Activated CD8-positive, alpha-beta T cell treated with anti-CD3 and anti-CD28 coated beads for 36 hours (primary cell): ENCODE measurements at places on chromosomes 3 and 15. TPM values are rescaled to one million over a fixed set of nuclear protein-coding genes. Genes with fewer than 3 reads are reported as not detected.
A peak's percentile ranks its signal among the peaks of the same experiment; 100 is the strongest.

Gene BHLHE40
- total RNA-seq = 470 TPM

Gene NR1I2
- total RNA-seq = 1.0 TPM

Gene SLC12A8
- total RNA-seq = 1.1 TPM

Gene LRRN1
- 0.98 TPM for total RNA-seq

Gene MYZAP
- not detected for total RNA-seq

Gene ZNF80
- 2.3 TPM for total RNA-seq

Gene STXBP5L
- not detected for total RNA-seq

Gene RAB6B
- 2.0 TPM for total RNA-seq

Gene CKMT1A
- total RNA-seq = 0.38 TPM

GRCh38 chr3:146065573-146066006, 95.4 kb downstream of the PLOD2 start:
- no peak overlapping the region for H3K27ac ChIP-seq
- no peak overlapping the region for H3K4me3 ChIP-seq
- no peaks in the 10 kb centered on the region for H3K36me3 ChIP-seq

- H3K27ac ChIP-seq = no peak overlapping the region
- no peak overlapping the region for H3K4me3 ChIP-seq
- peaks cover 13% of the 10 kb centered on the region for H3K27me3 ChIP-seq
- DNase-seq = no peak
- no peaks in the 10 kb centered on the region for H3K4me1 ChIP-seq
Observed at GRCh38 chr15:91599261-91599660, 254.2 kb upstream of the SLCO3A1 start.

DNA sequence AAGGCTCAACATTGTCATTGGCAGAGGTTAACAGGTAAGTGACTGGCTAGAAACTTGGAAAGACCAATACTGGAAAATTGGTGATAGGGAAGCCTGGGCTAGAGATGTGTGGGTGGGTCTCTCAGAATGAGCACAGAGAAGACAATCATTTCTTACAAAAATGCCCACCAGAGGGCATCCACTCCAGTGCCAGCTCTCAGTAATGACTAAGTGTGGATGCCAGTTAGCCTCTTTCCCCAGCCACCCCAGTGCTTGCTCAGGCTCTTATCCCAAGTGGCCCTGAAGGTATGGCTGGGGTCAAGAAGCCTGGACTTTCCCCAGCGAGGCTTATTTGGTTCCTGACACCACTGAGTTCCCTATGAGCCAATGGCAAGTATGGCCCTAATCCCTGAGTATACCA, 115.9 kb upstream of the ST8SIA2 start:
- H3K4me3 ChIP-seq = no peak overlapping the region
- H3K4me1 ChIP-seq = no peaks in the 10 kb centered on the region
- peaks cover 10% of the 10 kb centered on the region for H3K27me3 ChIP-seq
- DNase-seq = peak; percentile 32
- no peaks in the 10 kb centered on the region for H3K36me3 ChIP-seq

DNA sequence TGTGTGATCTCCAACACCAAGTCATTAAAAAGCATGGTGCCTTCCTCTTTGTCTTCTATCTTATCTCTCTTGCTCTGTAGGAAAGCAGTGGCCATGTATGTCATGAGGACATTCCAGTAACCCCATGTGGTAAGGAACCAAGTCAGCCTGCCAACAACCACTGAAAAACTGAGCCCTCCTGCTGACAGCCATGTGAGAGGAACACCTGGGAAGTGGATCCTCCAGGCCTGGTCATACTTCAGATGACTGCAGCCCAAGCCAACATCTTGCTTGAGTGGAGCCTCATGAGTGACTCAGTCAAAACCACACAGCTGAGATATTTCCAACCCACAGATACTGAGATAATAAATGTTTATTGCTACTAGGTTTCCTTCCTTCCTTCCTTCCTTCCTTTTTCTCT, 597.3 kb downstream of the ZIC1 start:
- no peaks in the 10 kb centered on the region for H3K4me1 ChIP-seq
- no peaks in the 10 kb centered on the region for H3K27me3 ChIP-seq
- no peaks in the 10 kb centered on the region for H3K36me3 ChIP-seq
- DNase-seq = no peak

DNA sequence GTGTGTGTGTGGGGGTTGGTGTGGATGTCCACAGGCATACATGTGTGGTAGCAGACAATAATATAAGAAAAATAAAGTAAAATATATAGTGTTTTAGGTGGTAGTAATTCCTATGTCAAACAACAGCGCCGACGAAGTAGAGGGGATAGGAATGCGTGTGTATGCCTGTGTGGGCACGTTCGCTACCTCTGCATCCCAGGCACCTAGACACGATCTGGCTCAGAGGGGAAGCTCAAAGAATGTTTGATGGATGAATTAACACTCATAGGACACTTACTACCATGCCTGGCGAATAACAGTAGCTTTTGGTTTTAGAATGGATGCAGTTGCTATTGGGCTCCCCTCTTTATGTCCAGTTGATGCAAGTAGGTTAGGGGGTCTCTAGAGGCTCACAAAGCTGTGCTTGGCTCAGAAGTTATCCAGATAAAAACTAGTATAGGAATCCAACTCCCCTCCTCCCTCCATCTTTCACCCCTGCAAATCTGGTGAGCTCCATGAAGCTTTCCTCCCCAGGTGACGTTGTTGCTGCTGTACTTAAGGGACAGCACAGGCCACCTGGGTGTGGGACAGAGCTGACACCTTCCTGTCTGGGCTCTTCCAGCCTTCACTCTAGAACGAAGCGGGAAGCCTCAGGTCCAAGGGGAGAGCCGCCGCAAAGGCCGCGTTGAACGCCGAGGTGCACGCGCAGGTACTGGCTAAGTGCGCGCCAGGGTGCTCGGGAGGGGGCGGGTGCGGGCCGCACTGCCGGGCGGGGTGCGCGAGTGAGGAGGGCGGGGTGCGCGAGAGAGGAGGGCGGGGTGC, 192.6 kb upstream of the LYSMD4 start:
- peak overlapping the region; percentile 74 for H3K4me3 ChIP-seq
- peak overlapping the region; percentile 47 for H3K27ac ChIP-seq

DNA sequence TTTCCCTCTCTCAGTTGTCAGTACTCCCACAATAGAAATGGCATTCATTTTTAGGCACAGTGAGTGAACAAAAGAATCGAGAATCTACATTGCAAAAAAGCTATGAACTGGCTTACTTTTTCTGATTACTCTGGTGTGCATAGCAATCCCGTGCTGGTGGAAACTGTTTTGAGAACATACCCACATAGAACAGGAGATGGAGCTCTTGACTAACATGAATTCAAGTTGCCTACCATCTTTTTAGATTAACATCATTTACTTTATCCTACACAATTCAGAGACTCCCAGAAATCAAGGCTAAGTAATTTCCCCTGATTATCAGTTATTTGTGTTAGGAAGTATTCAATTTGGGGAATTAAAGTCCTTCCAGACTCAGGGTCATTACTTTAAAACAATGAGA, 326.6 kb downstream of the ARPP21 start:
- no peak for DNase-seq
- H3K4me1 ChIP-seq = peaks cover 2% of the 10 kb centered on the region
- H3K36me3 ChIP-seq = no peaks in the 10 kb centered on the region

DNA sequence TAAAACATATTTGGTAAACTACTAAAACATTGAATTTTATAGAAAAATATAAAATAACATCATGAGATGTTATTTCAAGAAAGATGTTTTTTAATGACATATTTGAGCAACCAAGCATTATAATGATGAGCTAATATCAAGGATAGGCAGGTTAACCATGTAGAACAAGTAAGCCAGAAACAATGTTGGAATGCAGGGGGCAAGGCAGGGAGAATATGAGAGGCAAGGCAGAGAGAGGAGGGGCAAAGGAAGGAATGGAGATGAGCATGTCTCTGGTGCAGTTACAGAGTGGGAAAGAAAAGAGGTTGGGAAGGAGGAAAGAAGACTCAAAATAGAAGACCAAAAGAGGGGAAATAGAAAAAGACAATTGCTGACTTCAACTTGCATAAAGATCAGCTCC, 390.4 kb downstream of the MCTP2 start:
- no peak for DNase-seq
- no peaks in the 10 kb centered on the region for H3K4me1 ChIP-seq
- H3K27me3 ChIP-seq = peaks cover 11% of the 10 kb centered on the region
- no peak overlapping the region for H3K27ac ChIP-seq
- no peak overlapping the region for H3K4me3 ChIP-seq
- no peaks in the 10 kb centered on the region for H3K36me3 ChIP-seq

DNA sequence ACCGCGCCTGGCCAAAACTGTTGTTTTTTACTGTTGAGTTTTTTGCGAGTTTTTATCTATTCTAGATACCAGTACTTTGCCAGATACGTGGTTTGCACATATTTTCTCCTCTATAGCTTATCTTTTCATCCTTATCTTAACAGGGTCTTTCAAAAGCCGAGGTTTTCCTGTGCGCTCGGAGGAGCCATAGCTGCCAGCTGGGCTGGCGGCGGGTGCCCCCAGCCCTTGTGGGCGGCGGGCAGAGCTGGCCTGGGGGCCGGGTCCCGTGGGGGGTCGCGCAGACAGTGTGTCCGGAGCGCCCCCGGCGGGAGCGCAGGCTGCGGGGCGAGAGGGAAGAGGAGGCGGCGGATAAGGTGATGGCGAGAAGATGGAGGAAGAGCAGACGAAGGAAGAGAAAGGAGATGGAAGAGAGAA, 11.1 kb upstream of the EIF4A2 start:
- H3K27me3 ChIP-seq = no peaks in the 10 kb centered on the region
- H3K4me1 ChIP-seq = peaks cover 8% of the 10 kb centered on the region
- no peak for DNase-seq
- peak overlapping the region; percentile 84 for H3K4me3 ChIP-seq

GRCh38 chr3:186280737-186281136, 81.3 kb downstream of the DGKG start:
- H3K4me1 ChIP-seq = no peaks in the 10 kb centered on the region
- H3K36me3 ChIP-seq = no peaks in the 10 kb centered on the region
- peaks cover 9% of the 10 kb centered on the region for H3K27me3 ChIP-seq
- no peak for DNase-seq
- no peak overlapping the region for H3K27ac ChIP-seq
- no peak overlapping the region for H3K4me3 ChIP-seq

DNA sequence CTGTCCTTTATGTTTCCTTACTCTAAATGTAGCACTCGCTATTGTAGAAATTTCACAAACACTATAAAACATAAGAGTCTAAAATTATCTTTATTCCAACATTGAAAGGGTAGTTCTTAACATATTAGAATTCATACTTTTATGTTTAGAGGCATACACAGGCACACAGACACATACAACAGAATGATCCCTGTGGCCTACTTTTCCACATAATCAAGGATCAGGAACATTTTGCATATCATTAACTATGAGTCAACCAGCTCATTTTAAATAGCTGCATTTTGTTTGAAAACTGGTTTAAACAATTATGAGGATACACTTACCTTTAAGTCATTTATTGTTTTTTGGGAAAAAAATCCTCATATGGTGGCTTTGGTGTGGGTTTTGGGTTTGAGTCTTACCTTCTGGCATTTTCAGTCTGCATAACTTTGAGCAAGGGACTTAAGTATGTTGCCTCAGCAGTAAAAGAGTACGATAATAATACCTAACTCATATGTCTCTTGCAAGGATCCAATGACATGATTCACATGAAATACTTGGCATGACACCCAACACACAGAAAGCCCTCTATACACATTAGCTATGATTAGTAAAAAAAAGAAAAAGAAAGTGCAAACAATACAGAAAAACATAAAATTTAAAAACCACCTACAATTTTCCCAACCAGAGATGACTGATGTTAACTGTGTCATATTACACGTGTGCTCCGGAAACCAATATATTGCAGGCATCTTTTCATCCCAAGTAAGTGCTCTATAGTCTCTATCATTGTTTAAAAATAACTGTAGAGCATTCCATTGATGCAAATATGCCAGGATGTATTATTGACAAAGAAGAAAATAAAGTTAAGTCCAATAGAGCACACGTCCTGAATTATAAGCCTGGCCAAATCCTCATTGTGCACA, 213.1 kb upstream of the ADAMTS9 start:
- no peak for DNase-seq
- H3K4me3 ChIP-seq = no peak overlapping the region
- H3K27ac ChIP-seq = no peak overlapping the region
- H3K27me3 ChIP-seq = no peaks in the 10 kb centered on the region
- no peaks in the 10 kb centered on the region for H3K36me3 ChIP-seq
- no peaks in the 10 kb centered on the region for H3K4me1 ChIP-seq
